ENCODE measurements at places on chromosomes 2 and 18.

DNA sequence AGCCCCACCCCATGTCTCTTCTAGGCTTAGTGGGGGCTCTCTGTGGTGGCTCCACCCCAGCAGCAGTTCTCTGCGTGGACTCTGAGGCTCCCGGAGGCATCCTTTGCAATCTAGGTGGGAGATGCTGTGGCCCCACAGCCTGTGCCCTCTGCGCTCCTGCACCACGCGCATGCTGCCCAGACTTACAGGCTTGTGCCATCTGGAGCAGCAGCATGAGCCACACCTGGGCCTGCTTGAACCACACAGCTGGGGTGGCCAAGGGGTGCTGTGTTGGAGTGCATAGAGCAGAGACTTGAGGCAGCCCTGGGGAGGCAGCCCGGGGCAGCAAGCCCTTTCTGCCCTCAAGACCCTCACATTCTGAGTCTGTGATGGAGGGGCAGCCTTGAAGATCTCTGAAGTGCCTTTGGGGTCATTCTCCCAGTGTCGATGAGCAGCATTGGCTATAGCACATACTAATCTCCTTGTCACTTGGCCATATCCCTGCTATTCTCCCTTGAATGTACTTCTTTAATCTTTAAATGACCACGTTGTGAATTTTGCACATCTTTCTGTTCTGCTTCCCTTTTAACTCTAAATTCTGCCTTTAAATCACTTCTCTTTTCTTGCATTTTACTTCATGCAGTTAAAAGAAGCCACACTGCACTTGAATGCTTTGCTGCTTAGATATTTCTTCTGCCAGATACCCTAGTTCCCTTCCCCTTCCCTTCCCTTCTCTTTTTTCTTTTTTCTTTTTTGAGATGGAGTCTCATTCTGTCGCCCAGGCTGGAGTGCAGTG lies 62.4 kb downstream of the NCAPH start:
- DNase-seq: no peak

- no peak for DNase-seq
Observed at GRCh38 chr18:54255141-54255540, 14.2 kb upstream of the POLI start.

DNA sequence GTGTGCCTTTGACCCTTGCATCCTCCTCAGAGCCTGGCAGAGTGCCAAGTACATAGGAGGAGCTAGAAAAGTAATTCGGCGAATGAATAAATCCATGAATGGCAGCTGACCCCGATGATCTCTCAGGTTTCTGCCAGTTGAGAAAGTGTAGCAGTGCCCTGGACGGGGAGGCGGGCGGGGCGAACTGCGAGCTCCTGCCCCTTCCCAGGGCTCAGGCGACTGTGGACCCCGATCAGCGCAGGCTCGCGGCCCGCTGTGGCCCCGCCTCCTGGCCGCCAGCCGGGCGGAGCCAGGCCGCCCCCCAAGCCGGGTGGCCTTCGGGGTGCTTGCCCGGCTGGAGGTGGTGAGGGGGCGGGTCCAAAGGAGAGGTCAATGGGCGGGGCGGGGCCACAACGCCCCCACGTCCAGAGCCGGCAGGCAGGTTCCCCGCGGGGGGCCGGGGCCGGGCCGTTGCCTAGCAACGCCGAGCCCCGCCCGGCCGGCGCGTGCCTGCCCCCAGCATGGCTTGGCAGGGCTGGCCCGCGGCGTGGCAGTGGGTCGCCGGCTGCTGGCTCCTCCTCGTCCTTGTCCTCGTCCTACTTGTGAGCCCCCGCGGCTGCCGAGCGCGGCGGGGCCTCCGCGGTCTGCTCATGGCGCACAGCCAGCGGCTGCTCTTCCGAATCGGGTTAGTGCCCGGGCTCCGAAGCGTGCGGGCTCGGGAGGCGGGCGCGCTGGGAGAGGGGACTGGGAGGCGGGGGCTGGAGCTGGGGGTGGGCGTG lies 30.6 kb upstream of the TMBIM1 start:
- peak; percentile 29 for DNase-seq

DNA sequence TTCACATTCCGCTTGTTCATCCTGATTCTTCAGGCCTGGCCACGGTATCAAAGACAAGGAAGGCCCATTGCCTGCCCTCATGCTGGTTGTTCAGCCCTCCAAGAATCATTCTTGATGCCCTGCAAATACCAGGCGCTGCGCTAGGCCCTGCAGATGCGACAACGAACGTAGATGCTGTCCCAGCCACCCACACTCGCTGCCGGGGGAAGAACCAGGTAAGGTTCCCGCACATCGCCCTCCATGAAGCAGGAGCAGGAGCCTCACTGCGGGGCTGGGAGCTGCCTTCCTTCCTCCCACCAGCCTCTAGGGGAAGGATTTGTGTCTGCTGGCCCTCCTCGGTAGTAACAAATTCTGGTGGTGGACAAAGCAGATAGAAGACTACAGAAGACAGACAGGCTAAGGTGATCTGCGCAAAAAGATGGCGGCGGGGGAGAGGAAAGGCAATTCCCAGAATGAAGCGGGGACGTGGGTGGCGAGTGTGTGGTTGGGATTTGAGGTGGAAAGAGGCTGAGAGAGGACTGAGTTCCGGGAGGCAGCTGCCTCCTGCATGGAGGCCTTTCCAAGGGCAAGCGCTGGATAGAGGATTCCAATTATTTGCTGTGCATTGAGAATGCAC lies 19.8 kb upstream of the GPR55 start:
- DNase-seq: no peak

DNA sequence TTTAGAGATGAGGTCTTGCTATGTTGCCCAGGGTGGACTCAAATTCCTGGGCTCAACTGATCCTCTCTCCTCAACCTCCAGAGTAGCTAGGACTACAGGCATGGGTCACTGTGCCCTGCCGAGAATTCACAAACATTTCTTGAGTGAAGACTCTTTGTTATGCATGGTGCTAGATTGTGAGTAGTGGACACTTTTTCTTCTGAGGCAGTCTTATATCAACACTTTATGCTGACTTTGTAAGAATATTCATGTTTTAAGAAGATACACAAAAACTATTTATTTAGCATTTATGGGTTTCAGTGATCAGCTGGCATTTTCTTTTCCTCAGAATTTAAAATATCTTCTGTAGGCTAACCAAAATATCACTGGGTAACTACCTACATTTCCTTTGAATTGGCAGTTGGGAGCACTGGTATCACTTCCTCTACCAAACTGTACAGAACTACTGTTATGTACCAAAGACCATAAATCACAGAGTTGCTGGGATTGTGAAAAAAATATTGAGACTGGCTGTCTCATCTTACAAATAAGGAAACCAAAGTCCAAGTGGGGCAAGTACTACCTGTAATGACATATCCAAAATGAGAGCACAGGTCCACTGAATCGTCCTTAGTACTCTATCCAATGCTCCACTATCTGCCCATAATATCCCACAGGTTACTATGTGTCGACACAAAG lies 34.0 kb downstream of the DOCK10 start:
- no peak for DNase-seq

GRCh38 chr2:71223767-71224333 lies 3.1 kb downstream of the PAIP2B start:
- no peak for DNase-seq

DNA sequence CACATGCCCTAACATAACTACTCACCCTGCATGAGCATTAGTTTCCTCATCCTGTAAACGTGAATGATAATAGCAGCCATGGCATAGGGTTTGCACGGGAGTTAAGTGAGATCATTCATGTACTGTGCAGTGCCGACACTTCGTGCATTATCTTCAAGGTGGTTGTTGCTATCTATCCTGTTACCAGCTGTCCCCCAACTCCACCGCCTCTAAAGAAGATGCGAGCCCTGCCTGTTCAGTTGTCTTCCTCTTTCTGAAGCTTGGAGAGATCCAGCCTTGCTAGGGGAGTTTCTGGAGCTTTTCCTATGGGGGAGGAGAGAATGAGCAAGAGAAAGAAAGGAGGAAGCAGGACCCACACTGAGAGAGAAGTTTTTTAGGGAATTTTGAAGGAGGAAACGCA lies 34.4 kb downstream of the YPEL5 start:
- DNase-seq: no peak

DNA sequence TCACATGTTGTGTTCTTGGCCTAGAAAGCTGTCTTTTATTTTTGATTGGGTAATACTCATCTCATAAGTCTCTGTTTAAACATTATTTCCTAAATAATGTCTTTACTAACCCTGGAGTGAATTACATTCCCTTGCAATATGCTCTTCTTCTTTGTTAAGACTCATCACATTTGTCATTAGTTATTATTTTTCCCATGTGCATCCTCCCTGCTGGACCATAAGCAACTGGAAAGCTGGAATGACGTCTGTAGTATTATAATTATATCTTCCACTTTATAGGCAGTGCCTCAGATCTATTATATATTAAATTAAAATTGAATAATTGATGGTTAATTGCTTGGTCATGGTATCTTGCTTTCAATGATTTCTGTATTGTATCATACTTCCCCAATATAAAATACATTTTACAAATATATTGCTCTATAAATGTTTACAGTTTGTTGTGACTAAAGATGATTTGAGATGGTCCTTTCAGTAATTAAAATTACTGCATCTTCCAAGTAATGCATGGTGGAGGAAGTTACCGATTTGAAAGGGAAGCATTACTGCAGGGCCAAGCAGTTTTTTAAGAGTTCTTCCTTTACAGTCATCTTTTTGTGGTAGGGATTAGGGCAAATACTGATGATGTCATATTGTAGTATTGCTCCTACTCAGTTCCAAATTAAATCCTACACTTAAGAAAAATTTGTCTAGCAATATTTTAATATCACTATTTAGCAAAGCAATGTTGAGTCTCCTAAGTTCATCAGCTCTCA lies 2.1 kb upstream of the RGPD4 start:
- no peak for DNase-seq

DNA sequence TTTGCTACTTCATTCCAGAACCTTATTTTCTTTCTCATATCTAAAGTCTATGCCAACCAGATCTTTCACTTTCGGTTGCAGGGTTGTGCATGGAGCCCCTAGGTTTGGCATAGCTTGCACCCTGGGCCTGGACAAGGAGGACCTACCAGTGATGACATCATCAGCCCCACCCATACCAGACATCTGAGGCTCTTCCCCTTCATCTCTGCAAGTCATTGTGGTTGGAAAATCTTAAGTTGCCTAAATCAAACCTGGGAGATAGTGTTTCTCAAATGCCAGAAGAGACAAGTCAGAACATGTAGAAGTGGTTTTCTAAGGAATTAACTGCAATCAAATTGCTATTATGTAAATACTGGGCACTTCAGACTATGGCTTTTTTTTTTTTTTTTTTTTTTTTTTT lies 363.3 kb downstream of the ZNF516 start:
- DNase-seq: no peak

DNA sequence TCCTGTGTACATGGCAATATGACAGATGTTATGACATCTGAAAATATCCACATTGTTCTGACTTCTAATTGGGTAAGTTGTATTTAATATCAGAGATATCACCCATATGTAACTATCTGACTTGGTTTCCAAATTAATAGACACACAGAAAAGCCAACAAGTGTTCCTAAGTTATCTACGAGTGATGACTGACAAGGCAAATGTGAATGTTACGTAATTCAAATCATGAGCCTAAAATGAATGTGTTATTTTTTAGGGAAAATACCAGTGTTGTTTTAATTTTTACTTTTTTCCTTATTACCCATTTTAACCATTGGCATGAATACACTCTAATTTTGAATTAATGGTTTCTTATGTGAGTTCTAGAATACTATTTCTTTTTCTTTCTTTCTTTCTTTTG lies 15.8 kb upstream of the PNO1 start:
- DNase-seq: no peak

DNA sequence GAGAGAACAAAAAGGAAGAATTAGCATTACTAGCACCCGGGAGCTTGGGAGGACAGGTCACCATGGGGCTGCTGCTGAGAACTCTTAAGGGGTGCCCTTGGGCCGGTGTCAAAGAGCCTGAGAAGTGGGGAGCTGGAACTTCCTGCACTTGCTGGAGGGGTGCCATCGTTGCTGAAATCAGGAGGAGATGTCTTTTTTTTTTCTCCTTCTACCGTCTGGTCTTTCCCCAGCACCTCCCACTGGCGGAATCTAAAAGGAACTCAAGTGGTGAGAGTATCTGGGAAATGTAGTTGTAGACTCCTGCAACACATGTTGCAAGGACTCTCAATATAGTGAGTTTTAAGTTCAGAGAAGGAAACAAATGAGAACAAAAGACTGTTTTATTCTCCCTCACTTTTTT lies 6.1 kb upstream of the AMMECR1L start:
- DNase-seq: no peak

DNA sequence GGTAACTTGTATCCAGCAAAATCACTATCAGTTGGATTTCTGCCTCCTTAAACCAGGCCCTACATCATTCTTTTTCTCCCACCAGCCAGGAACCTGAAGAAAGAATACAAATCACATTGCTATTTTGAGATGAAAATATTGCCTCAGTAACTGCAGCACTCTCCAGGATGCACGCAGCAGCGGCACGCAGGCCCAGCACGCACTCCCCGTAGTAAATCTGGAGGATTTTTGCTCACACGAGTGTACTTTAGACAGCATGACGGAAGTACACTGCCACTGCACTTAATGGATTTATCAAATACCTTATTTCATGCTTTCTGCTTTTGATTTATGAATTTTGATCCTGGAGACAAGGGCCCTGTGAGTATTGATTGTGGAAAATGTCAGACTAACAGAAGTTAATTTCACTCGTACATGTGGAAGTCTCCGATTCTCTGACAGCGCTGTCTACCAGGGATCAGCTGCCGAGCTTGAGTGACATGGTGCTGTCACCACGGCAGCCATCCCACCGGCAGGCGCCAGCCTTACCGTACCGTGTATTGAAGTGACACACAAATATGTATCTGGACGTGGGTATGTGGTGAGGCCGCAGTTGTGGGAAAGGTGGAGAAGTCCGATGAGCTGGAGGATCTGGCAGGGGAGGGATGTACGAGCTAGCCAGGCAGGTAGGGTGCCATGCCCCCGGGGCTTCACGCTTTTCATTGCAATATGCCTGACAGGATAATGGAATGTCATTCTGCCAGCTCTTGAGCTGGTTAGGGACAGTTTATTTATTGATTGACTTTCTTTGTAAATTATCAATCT lies 863.7 kb downstream of the GALR1 start:
- DNase-seq: no peak

DNA sequence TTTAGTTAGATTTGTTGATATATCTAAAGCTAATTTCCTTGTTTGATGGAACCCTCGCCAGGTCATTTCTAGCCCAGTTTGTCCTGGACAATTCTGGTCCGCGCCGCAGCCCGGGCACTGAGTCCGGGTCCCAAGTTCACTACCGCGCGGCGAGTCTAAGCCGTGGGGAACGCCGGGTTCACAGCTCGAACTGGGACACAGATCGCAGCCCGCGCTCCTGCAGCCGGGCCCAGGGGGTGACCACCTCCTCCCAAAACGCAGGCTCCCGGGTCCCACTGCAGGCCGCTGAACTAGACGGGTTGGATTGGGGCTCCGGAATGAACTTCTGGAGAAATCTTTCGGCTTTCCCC lies 681 bp downstream of the ACADL start:
- DNase-seq: no peak

GRCh38 chr18:76674596-76674995 lies 147.8 kb upstream of the ZNF236 start:
- DNase-seq: no peak

GRCh38 chr2:16413285-16413684 lies 252.3 kb downstream of the CYRIA start:
- DNase-seq: no peak

GRCh38 chr2:86453836-86454235 lies 12.7 kb downstream of the KDM3A start:
- no peak for DNase-seq

- DNase-seq: no peak
Observed at GRCh38 chr2:27569398-27569797, 13.4 kb upstream of the ZNF512 start.

Data from stimulated activated CD4-positive, alpha-beta T cell treated with anti-CD3 and anti-CD28 coated beads, TNF-alpha, amount 100 ng/mL, for 1 hour (primary cell).